ENCODE measurements at places on chromosomes 6 and 20.

- no peak for DNase-seq
Observed at GRCh38 chr20:34861386-34862084, 11.1 kb downstream of the GGT7 start.

DNA sequence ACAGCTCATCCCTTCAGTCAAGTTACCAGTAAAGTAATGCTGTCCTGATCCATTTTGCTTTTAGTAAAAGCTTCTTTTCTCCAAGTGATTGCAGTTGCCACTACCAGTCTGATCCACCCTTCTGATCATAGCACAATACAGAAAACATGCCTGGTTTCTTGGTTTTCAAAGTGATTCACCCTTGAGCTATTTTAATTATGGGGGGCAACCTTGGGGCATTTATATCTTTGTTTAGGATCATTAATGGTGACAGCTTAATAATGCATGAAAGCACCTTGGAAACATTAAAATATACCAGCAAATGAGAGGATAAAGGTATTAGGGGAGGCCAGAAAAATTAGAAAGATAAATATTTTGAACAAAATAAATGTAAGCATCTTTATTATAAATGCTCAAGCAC is 38.4 kb downstream of the LRRC1 start:
- no peak for DNase-seq

- no peak for DNase-seq
Observed at GRCh38 chr6:82458705-82459104, 95.1 kb downstream of the TPBG start.

DNA sequence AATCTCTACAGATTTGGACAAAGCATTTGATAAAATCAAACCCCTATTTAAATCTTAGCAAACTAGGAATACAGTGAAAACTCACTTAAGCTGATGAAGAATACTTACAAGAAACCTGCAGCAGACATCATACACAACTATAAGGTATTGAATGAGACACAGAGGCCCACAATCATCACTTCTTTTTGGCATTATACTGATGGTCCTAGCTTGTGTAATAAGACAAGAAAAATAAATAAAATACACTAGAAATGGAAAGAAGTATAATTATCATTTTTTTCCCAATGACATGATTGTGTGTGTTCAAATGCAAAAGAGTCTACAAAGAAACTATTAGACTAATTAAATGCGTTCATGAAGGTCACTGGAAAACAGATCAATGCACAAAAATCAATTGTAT is 8.8 kb upstream of the OR2B6 start:
- no peak for DNase-seq

DNA sequence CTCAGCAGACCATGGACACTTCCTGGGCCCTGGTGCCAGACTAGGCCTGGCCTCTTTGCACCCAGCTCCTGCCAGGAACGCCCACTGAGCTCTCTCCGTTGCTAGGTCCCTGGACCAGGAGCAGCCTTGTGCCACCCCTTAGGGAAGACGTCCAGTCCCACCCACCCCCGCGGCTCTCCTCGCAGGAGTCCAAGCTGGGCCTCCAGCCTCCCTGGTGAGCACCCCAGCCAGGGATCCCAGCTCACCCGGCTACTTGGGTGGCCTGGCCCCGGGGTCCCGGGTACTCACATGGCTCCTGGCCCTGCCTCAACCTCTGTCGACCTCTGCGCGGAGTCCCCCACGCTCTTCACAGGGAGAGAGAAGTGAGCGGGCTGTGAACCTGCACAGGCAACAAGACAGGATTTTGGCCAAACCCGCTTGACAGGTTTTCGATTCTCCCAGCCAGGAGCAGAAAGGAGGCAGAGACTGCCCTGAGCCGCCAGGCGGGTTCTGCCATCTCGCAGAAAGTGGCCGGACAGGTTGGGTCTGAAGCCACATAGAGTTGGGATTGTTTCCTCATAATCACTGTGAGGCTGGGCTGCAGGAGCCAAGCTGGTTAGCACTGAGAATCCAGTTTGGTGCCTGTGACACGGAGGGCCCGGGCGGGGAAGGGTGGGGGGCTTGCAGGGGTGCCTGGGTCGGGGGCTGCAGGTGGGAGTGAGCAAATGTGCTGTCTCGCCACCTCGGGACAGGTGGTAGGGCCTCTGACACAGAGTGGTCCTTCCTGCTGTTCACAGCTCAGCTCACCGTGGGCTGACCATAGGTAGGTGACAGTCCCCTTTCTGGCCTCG is at the start of gene RBBP8NL:
TSS of gene RBBP8NL (minus strand) at position 368 of the 830 bp plus-strand sequence. CDS start 7,892 bp downstream, outside the sequence.
- DNase-seq: no peak

- no peak for DNase-seq
Observed at GRCh38 chr6:11392778-11393507, 144.6 kb upstream of the TMEM170B start.

GRCh38 chr20:23162887-23163286 is 76.8 kb upstream of the CD93 start:
- DNase-seq: no peak

DNA sequence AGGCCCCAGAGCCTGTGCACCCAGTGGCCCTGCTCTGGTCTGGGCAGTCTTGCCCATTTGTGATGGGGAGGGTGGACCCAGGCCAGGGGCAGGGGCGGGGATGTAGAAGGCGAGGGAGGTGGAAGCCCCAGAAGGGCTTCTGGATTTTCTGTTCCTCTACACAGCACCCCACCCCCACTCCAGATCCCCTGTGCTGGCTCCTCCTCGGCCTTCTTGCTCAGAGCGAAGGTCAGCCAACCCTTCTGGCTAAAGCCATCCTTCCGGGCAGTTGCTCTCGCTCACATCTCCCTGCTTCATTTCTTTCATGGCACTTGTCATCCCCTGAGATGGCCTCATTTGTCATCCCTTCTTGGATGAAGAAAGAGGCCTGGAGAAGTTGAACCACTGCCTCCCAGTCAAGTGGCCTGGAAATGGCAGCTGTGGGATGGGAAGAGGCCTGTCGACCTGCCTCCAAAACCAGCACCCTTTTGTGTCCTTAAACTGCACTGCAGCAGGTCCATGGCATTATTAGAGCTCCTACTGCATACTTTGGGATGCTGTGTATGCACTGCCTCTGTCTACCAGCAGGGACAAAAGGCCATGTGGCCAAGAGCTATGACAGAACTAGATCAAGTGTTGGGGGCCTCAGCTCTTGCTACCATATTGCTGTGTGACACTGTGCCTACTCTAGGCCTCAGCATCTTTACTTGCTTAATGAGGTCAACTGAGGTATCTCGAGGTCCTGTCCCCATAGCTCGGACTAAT is 19.9 kb downstream of the PEDS1 start:
- no peak for DNase-seq

GRCh38 chr20:38112930-38113294 is 52.2 kb downstream of the TGM2 start:
- DNase-seq: no peak

GRCh38 chr6:36323062-36323461 is 13.6 kb downstream of the BNIP5 start:
- no peak for DNase-seq
